COR-L47 (cell line): ENCODE measurements at places on chromosomes 6 and 20.

DNA sequence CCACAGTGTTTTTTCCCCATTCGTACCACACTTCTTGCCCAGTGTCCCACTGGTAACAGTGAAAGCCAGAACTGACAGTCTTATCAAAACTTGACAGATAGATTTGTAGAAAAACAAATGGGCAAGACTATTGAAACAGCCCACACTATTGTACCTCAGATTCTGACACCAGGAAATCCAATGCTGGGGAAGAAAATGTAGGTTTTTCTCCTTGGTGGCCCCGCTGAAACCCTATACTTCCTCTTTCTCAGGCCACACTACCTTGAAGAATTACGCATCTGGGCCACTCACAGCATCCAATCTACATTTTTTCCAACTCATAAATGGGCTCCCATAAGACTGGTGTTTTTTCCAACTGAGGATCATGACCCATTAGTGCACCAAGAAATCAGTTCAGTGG is 90.9 kb upstream of the HDDC2 start:
- no peak for DNase-seq

- no peak for DNase-seq
Observed at GRCh38 chr6:159468994-159469393, 224.0 kb downstream of the SOD2 start.

DNA sequence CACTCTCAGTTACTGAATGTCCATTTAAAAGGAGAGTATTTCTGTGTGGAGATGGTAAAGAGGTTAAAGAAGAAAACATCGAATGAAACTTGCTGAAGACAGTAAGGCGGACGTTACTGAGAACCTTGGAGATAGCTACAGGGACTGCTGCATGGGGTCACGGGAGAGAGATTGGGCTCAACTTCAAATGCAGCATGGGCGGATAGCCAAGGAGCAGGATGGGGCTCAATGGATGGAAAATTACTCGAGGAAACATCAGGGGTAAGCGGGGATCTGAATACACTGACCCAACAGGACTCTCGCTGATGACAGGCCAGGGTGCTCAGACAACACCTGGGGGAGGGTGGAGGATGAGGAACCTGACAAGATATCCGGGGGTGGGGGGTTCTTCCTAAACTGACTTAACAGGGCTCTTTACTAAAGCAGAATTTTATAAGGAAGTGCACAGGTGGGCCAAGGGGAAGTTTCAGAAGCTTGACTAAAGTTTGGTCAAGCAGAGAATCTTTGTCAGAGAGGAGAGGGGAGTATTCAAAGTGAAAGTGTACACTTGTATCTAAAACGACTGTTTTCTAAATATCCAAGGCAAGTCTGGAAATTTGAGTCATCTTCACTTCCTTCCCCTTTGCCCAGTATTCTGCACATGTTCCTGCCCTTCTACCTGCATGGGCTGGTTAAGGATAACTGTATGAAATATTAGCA is 22.8 kb downstream of the ECT2L start:
- no peak for DNase-seq

DNA sequence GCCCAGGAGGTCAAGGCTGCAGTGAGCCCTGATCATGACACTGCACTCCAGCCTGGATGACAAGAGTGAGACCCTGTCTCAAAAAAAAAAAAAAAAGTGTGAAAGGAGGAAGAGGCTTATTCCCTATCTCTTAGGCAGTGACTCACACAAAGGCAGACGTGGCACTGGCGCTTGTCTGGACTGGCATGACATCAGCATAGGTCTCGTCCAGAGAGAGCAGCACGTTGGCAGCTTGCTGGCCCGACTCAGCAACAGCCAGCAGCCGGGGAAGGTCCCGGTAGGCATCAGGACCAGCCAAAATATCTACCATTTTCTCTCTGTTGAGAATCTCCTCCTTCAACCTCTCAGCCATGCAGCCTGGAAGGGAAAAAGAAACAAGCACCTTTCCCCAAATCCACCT is 14.1 kb downstream of the CDK5RAP1 start:
- DNase-seq, result no peak

DNA sequence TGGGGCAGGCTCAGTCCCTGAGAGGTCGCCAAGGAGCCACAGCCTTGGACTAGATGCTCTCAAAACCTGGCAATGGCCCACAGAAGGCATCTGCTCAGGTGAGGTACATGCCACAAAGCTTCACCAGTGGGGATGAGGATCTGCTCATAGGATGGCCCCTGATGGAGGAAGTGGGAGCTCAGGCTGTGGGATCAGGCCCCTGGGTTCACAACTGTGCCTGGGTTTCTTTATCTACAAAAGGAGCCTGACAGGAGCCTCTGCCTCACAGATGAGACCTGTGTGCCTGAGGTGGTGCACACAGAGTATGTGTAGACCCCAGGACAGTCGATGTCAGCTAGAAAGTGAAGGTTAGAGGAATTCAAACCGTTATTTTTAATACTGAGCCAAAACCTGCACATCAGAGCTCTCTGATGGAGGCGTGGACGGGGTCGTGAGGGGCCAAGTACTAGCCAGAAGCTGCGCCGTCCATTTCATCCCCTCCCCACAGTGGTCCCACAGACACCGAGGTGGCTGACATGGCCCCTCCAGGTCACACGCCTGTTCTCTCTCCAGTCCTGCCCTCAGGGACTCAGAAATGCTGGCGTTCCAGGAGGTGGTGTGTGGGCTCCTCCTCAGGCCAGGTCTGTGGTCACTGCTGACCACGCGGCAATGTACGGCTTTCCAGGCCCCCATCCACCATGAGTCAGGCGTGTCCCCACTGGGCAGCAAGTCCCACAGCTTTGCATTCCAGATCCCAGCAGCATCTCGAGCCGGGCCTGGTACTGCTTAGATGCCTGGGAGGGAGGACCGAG is 33.3 kb downstream of the NTSR1 start:
- DNase-seq, result no peak

GRCh38 chr6:51021171-51021570 is 202.5 kb downstream of the TFAP2B start:
- no peak for DNase-seq

DNA sequence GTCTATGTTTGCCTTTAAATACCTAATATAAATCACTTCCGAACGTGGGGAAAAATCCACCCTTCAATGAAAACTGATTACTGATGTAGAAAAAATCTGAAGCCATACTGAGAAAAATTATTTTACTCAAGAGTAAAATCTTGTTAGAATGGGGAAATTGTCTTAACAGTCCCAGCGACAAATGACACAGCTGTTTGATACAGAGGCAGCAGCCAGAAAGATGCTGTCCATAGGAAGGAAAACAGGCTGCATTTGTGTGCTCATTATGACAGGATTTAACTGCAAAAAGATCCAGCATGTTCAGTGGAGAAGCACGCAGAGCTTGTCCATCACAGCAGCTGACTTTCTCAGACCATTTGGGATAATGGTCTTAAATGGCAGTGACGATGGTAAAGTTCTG is 443.0 kb downstream of the TFAP2B start:
- no peak for DNase-seq

DNA sequence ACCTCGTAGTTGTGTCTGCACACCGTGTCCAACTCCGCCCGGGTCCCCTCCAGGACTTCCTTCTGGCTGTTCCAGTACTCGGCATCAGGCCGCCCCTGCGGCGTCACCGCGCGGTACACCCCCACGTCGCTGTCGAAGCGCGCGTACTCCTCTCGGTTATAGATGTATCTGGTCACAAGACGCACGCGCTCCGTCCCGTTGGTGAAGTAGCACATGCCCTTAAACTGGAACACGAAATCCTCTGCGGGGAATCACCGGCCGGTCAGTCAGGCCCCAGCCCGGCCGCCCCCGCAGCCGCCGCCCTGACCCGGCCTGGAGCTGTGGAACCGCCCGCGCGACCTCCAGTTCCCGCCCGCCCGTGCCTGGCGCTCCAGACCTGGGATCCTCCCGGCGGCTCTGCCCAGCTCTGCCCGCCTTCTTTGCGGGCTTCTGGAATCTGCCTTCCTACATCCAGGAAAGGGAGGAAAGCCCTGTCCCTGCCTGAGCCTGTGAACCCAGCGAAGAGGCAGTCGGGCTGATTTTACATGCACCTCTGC is 1.6 kb downstream of the HLA-DQB1 start:
- no peak for DNase-seq

DNA sequence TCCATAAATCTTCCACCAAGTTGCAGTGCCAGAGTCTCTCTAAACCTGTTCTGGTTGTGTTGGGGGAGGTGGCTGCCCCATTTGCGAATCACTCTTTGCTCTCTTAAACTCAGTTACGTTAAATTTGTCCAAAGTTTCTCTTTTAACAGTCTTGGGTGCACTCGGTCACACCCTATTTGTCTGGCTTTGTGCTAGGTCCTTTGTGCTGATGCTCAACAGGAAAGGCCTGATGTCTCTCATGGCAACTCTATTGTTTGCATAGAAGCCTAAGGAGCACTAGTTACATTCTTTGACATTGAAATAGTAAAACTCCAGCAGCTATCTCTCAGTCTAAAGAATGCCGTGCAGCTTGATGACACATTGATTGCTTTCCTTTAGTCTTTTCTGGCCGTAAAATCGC is 105.1 kb downstream of the TRMT11 start:
- DNase-seq, result no peak

- no peak for DNase-seq
Observed at GRCh38 chr6:110592765-110593164, 116.4 kb upstream of the SLC22A16 start.

GRCh38 chr6:17149571-17149970 is 47.7 kb downstream of the STMND1 start:
- no peak for DNase-seq

DNA sequence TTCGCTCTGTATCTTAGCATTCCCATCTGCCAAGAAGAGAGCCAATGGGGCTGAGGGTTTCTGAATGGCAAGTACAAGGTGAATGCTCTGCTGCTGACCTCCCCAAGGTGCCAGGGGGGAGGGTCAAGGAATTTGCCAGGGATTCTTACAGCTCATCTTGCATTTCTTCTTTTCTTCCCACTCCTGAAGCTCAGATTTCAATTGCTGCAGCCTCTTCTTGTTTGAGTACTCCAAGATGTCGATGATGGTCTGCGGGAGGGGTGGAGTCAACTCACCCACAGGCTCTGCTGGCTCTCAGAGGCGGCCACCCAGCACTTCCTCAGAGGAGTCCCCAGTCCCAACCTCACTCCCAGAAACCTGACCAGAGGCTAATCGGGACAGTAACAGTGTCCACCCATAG is 12.4 kb downstream of the C20orf96 start:
- DNase-seq, result no peak

DNA sequence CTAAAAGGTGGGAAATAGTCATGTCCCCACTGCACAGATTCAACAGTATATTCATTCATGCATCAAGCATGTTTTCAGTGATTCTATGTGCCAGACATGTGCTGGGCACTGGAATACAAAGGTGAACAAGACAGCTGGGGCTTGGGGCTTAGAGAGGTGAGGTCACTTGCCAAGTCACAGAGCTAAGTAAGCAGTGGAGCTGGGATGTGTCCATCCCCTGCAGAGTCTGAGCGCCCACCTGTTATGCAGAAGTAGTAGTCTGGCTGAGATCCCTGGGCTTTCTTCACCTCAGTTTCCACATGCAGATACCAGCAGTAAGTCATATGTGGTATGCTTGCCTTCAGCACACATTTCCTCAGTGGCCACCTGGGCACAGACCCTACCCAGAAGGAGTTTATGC is 263.8 kb downstream of the DHX35 start:
- DNase-seq, result no peak

DNA sequence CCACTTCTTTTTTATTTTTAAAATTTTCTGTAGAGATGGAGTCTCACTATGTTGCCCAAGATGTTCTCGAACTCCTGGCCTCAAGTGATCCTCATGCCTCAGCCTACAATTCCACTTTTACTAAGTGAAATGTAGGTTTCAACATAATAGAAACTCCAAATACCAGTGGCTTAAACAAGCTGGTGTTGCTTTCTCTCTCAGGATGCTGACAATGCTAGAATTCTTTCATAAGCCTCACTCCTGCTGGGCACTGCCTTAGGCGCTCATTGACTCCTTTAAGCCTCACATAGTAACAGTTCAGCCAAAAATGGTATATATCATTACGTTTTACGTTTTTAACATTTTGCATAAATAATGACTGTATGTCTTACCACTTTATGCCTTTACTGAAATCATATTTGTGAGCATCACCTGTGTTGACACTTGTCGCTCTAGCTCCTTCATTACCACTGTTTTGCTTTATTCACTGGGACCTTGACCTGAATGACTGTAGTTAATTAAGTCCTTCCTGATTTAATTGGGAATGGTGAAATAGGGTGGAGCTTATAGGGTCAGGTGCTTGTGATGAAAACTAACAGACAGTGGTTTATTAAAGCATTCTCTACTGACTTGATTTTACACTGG is 3.9 kb upstream of the CST9 start:
- no peak for DNase-seq
